NCI-H1930 (cell line): ENCODE measurements at places on chromosomes 13 and 19.
A peak's percentile ranks its signal among the peaks of the same experiment; 100 is the strongest.

- DNase-seq: no peak
Observed at GRCh38 chr19:30228835-30229524, 143.2 kb upstream of the ZNF536 start.

GRCh38 chr19:49359851-49360820 lies 2.1 kb downstream of the TEAD2 start:
- no peak for DNase-seq

DNA sequence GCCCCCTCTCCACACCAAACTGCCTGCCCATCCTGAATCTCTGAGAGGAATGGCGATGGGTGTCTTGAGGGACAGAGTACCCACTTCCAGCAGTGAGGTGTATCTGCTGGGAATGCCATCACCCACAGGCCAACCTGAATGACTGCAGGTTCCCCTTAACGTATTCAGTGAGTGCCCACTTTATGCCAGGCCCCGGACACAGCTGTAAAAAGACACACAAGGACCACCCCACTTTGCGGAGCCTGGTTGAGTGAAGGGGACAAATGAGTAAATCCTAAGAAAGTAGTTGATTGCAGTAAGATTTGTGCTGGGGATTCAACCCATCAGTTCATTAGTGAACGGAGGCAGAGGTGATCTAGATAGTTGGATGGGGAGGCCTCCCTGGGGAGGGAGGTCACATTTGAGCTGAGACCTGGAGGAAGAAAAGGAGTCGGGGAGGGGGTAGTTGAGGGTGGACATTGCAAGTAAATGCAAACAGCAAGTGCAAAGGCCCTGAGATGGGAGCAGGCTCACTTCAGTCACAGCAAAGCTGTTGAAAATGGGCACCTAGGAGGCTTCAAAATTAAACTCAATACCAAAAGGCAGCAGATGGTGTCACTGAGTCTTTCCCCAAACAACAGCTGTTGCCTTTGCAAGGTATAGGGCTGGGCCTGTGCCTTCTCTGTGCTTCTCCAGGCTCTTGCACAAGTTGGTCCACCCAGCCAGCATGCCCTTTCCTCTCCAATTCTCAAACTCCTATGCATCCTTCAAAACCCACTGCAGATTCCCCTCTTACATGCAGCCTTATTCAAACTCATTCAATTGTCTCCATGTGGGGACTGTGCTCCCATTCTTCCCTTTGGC lies 4.3 kb downstream of the GDF15 start:
- DNase-seq: no peak

GRCh38 chr13:44508562-44509077 lies 67.5 kb downstream of the TSC22D1 start:
- DNase-seq: no peak

DNA sequence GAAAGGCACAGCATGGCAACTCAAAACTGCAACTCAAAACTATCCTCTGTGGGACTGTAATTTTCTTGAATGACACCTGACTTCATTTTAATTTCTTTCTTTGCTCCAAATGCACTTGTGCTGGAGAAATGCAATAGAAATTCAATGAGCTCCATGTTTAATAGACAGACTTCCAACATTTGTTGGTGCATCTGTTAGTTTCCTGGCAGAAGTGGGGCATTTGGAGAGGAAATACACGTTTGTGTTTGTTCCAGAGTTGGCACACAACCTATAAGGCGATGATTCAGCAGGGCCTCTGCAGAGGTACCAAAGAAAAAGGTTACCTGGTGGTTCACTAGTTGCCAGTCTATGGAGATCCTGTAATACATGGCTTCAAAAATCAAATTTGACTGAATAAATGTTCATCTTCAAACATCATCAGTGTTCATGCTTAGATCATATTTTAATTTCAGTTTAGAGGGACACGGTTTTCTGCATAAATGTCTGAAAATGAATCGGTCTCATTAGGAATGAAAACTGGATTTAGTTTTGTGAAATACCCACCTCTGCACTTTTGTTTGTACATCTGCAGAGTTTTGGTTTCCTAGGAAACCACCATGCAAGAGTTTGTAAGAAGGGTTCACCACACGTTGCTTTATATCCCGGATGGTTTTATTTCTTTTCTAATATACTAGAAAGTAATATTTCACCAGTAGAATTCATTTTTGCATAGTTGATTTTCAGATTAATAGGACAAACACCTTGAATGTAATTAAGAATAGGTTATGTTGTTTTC lies 21.8 kb upstream of the OBI1 start:
- no peak for DNase-seq

GRCh38 chr19:37594982-37595382 lies 306 bp downstream of the ZNF540 start:
- peak; percentile 45 for DNase-seq

GRCh38 chr19:5964816-5965565 lies 12.9 kb downstream of the RANBP3 start:
- DNase-seq: no peak
